ENCODE measurements at places on chromosomes 3 and 15.

- peaks cover 3% of the 10 kb centered on the region for H3K27me3 ChIP-seq
- H3K4me3 ChIP-seq = no peak overlapping the region
- H3K27ac ChIP-seq = no peak overlapping the region
- H3K36me3 ChIP-seq = no peaks in the 10 kb centered on the region
- no peak for DNase-seq
Measured at GRCh38 chr3:129211345-129211744, 27.6 kb upstream of the CNBP start.

DNA sequence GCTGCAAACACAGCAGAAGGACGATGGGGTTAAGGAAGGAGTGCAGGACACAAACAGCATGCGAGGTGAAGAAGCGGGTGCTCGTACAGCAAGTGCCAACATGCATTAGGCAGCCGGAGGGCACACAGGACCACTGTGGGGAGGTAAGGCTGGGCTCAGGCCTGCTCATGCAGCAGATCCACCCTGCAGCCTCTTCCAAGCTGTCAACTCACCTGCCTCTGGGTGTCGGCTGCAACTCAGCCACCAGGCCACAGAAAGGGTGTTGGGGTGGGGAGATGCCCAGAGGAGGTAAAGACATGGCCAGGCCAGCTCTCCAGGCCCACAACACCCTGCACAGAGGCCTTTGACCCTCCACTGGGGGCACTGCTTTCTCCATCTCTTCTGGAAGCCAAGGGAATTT is 44.2 kb downstream of the TGM4 start:
- H3K4me3 ChIP-seq = no peak overlapping the region
- H3K4me1 ChIP-seq = no peaks in the 10 kb centered on the region

DNA sequence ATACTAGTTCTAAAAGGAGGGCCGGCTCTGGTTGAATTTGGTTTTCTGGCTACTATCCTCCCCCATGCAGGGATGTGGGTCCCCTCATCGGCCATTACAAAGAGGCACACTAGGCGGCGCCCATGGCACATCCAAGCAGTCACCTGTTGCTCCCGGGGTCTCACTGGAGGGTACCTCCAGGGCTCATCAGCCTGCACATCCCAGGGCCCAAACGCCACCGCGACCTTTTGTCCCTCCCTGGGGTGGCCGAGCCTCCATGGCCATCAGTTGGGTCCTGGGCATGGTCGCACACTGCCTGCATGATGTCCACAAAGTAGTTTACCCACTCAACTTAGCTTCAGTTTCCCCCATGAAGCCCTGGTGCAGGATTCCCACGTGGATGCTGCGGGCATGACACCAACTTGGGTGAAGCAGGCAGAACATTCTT is 28.3 kb downstream of the IDH3A start:
- no peak overlapping the region for H3K27ac ChIP-seq
- no peaks in the 10 kb centered on the region for H3K27me3 ChIP-seq

DNA sequence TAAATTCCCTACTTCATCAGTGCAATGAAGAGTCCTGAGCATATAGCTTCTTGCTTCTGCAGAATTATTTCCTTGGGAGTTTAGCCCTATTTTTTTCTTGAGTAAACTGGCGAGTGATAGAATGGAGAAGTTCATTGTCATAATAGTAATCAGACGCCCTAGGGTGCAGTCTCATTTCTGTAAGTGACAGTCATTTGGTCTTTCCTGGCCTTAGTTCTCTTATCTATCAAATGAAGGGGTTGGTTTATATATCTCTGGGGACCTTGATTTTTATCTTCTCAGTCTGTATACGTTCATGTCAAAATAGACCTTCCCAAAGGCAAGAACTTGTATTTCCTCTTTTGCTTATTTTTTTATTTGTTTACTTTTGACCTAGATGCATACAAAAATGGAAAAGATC is 9.9 kb upstream of the ALPK3 start:
- no peaks in the 10 kb centered on the region for H3K27me3 ChIP-seq
- H3K4me3 ChIP-seq = no peak overlapping the region
- H3K4me1 ChIP-seq = no peaks in the 10 kb centered on the region
- H3K27ac ChIP-seq = no peak overlapping the region

DNA sequence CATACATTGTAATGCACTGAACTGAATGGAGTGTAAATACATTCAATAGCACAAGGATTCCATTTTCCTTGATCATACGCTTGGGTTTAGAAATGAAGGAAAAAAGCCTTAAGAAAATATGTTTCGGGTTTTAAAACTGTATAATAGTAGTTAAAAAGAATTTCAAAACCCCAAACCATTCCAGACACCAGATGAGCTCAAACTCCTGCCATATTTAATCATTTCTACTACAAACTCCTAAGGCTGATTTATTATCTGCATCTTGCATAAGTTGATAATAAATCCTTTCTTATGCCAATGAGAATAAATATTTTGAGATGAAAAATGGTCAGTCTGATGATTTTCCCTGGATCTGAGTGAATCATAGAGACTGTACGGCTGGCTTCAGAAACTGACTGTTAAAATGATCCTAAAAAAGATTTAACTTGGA is 51.0 kb downstream of the NR1D2 start:
- no peak overlapping the region for H3K27ac ChIP-seq
- H3K36me3 ChIP-seq = no peaks in the 10 kb centered on the region
- no peak for DNase-seq
- no peak overlapping the region for H3K4me3 ChIP-seq

- no peak for DNase-seq
- no peaks in the 10 kb centered on the region for H3K36me3 ChIP-seq
- H3K4me3 ChIP-seq = no peak overlapping the region
- no peaks in the 10 kb centered on the region for H3K27me3 ChIP-seq
Measured at GRCh38 chr3:190097025-190097424, 23.7 kb downstream of the P3H2 start.

DNA sequence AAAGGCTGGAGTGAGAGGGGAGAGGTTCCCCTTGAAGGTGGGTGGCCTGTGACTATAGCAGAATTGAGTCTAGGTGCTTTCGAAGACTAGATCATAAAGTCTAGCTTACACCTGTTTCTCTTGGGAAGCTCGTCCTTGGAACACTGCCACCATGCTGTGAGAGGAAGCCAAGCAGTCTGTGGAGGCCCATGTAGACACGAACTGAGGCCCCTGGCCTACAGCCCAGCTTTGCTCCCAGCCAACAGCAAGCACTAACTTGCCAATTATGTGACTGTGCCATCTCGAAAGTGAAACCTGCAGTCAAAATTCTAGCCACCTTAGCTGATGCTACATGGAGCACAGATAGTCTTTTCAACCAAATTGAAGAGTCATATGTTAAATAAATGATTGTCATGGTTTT is 190.5 kb upstream of the NECTIN3 start:
- H3K27ac ChIP-seq = no peak overlapping the region
- no peaks in the 10 kb centered on the region for H3K27me3 ChIP-seq
- H3K4me1 ChIP-seq = no peaks in the 10 kb centered on the region
- no peak for DNase-seq
- H3K36me3 ChIP-seq = no peaks in the 10 kb centered on the region

DNA sequence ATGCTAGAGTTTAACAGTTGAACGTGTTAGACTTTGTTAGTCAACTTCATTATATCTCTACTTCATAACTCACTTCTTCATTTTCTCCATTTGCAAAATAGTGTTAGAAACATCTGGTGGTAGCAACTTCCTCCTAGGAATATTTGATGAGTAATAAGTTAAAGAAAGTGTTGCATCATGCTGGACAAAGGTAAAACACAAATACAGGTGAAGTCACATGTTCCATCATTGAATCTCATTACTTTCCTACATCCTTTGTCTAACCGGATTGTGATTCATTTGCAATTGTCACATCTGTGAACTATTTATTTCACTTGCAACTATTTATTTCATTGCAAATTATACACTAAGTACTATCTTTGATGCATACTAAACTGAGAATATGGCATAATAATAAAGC is 186.5 kb downstream of the TUSC7 start:
- H3K27ac ChIP-seq = no peak overlapping the region
- no peak overlapping the region for H3K4me3 ChIP-seq
- peaks cover 2% of the 10 kb centered on the region for H3K4me1 ChIP-seq
- no peak for DNase-seq

GRCh38 chr15:70605606-70606410 is 157.6 kb downstream of the UACA start:
- peaks cover 5% of the 10 kb centered on the region for H3K27me3 ChIP-seq
- H3K4me1 ChIP-seq = no peaks in the 10 kb centered on the region
- H3K27ac ChIP-seq = no peak overlapping the region
- H3K36me3 ChIP-seq = no peaks in the 10 kb centered on the region
- no peak overlapping the region for H3K4me3 ChIP-seq

GRCh38 chr15:33200444-33200843 is 5.9 kb upstream of the FMN1 start:
- DNase-seq = no peak
- peaks cover 2% of the 10 kb centered on the region for H3K27me3 ChIP-seq
- H3K4me3 ChIP-seq = no peak overlapping the region
- H3K4me1 ChIP-seq = peaks cover 11% of the 10 kb centered on the region

DNA sequence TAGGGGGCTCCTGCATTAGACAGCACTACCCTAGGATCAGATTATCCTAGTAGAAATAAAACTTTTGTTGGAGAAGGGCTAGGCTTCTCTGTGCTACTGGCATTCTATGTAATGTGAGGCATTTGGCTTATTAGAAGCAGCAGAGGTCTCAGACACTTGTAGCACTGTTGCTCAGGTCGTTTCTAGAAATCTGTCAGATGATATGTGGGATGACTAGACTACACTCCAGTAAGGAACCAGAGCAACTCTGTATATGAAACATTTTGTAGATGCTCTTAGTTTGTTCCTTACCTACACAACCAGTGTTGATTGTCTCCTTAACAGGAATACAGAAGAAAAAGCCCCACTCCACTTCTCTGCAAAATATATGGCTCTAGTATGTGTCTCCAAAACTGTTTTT is 21.9 kb upstream of the FBXL22 start:
- no peak overlapping the region for H3K27ac ChIP-seq
- peaks cover 4% of the 10 kb centered on the region for H3K4me1 ChIP-seq
- H3K36me3 ChIP-seq = peaks cover 75% of the 10 kb centered on the region
- H3K27me3 ChIP-seq = no peaks in the 10 kb centered on the region

- no peak overlapping the region for H3K27ac ChIP-seq
- DNase-seq = no peak
- peaks cover 2% of the 10 kb centered on the region for H3K27me3 ChIP-seq
- H3K4me1 ChIP-seq = no peaks in the 10 kb centered on the region
Measured at GRCh38 chr15:92452143-92452542, 58.5 kb downstream of the ST8SIA2 start.

GRCh38 chr3:59580996-59581395 is 531.2 kb upstream of the CFAP20DC start:
- H3K27ac ChIP-seq = no peak overlapping the region
- DNase-seq = no peak
- no peaks in the 10 kb centered on the region for H3K4me1 ChIP-seq
- H3K27me3 ChIP-seq = peaks cover 2% of the 10 kb centered on the region
- no peak overlapping the region for H3K4me3 ChIP-seq
- no peaks in the 10 kb centered on the region for H3K36me3 ChIP-seq

GRCh38 chr15:41979493-41980266 is 7.3 kb upstream of the EHD4 start:
- H3K36me3 ChIP-seq = no peaks in the 10 kb centered on the region
- H3K27ac ChIP-seq = no peak overlapping the region
- no peak for DNase-seq

DNA sequence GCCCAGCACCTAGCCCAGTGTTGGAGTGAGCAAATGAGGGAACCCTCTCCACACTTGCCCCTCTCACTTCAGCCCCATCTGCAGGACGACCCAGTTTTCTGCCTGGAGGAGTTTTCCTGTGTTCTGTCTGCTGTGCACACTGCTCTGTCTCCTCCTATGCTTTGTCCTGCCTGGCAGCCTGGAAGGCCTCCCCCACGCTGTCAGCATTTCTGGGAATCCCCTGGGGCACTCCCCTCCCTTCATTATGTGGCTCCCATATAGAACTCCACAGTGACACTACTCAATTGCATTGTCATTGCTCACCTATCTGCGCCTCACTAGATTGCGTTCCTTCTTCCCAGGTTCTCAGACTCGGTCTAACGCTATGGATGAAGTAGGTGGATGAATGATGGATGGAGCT is 13.9 kb downstream of the CLSTN2 start:
- no peak overlapping the region for H3K4me3 ChIP-seq
- no peak for DNase-seq
- H3K36me3 ChIP-seq = no peaks in the 10 kb centered on the region
- H3K4me1 ChIP-seq = no peaks in the 10 kb centered on the region
